ENCODE measurements at places on chromosomes 5 and 9. TPM values are rescaled to one million over a fixed set of nuclear protein-coding genes. Genes with fewer than 3 reads are reported as not detected.

Gene SLC28A3
- total RNA-seq: not detected

Gene PCDHB14
- total RNA-seq: not detected

Gene PCDHGA12
- not detected for total RNA-seq

DNA sequence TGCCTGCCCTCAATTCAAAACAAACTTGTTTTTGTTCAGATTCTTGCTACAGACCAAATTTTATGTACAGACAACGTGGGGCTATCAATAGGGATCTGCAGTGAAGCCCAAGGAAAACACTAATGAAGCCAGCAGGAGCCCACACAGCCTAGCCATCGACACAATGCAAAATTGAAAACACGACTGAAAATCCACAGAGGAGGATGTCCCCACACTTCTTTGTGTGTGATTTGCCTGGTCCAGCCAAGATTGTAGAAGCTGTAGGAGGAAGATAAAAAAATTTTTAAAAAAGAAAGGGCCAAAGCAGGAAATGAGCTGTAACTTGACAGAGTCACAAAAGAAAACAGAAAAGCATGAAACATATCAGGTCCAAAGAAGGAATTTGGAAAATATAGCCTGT lies 34.8 kb downstream of the HTR4 start:
- DNase-seq: no peak

- no peak for DNase-seq
These were observed 96.3 kb upstream of the TNPO1 start for GRCh38 chr5:72720205-72720604.

- peak; percentile 59 for DNase-seq
These were observed 35.6 kb upstream of the ATP6V1G1 start for GRCh38 chr9:114551750-114552685.

- peak; percentile 31 for DNase-seq
These were observed 52.4 kb downstream of the USP20 start for GRCh38 chr9:129887334-129888292.

GRCh38 chr5:134098690-134099089 lies 15.8 kb upstream of the TCF7 start:
- DNase-seq: no peak

DNA sequence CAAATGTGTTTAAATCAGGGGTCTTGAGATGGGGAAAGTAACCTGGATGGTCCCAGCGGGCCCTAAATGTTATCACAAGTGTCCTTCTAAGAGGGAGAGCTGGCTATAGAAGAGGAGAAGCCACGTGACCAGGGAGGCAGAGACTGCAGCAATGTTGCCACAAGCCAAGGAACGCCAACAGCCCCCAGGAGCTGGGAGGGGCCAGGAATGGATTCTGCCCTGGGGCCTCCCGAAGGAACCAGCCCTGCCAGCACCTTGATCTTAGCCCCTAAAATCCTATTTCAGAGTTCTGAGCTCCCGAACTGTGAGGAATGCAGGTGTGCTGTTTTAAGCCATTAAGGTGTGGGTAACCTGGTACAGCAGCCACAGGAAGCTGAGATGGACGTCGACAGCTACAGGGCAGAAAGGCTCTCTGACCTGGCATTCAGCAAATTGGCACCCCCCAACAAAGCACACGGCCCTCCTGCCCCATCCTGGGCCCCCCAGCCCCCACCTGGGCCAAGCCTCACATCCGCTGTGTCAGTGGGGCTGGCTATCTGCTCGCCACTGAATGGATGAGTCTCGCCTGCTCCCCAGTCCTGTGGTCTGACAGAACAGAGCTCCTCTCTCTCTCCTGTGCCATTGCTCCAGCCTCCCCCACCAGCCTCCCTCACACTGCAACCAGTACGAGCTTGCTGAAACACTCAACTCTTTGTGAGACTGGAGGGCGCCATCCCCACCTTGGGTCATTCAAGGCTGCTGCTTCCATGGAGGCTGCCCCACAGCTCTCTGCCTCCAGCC lies 78.8 kb downstream of the ADAMTS2 start:
- no peak for DNase-seq

DNA sequence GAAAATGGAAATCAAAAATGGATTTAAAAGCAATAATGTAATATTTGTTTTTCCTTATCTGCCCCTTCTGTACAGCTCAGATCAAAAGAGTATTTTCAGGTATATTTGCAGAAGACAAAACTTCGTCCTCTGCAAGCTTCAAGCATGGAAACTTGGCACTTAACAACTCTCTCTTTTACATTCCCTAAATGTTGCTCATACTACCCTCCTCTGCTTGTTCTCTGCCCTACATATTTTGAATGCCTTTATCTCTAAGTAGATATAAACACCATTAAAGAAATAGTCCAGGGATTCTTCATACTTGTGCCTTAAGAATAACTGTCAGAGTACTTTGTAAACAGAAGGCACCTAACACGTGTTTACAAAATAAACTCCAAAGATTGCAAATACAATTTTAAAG lies 19.2 kb upstream of the SMC2 start:
- no peak for DNase-seq

DNA sequence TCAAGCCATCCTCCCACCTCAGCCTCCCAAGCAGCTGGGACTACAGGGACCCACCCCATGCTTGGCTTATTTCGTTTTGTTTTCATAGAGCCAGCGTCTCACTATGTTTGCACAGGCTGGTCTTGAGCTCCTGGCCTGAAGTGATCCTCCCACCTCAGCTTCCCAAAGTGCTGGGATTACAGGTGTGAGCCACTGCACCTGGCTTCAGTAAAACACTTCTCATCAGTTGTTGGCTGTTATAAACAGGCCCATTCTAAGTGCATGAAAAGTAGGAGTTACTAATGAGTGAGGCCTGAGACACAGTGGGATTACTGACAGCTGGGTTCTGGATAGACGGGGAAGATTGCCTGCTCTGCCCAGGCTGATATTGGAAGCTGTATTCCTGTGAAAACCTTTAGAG lies 3.5 kb downstream of the CRB2 start:
- no peak for DNase-seq
